ENCODE measurements at places on chromosomes 12 and 14. TPM values are rescaled to one million over a fixed set of nuclear protein-coding genes. Genes with fewer than 3 reads are reported as not detected.

The PRKD1 gene
- not detected for total RNA-seq

- H3K27me3 ChIP-seq, result no peaks in the 10 kb centered on the region
- no peak overlapping the region for H3K4me3 ChIP-seq
- H3K36me3 ChIP-seq, result no peaks in the 10 kb centered on the region
- no peak for DNase-seq
- H3K4me1 ChIP-seq, result no peaks in the 10 kb centered on the region
These were observed 49.8 kb downstream of the CDC42BPB start for GRCh38 chr14:103007555-103007954.

- no peaks in the 10 kb centered on the region for H3K27me3 ChIP-seq
- H3K4me3 ChIP-seq, result no peak overlapping the region
- no peak for DNase-seq
- H3K27ac ChIP-seq, result peak overlapping the region; percentile 62
These were observed 4.1 kb upstream of the KLRG1 start for GRCh38 chr12:8985213-8985754.

- DNase-seq, result peak; percentile 49
- peaks cover 3% of the 10 kb centered on the region for H3K4me1 ChIP-seq
- H3K27me3 ChIP-seq, result no peaks in the 10 kb centered on the region
These were observed 21.1 kb upstream of the TAS2R14 start for GRCh38 chr12:10960211-10960610.

GRCh38 chr12:8697120-8697475 lies 693 bp upstream of the RIMKLB start:
- H3K4me3 ChIP-seq, result peak overlapping the region; percentile 80
- no peaks in the 10 kb centered on the region for H3K36me3 ChIP-seq
- H3K27me3 ChIP-seq, result no peaks in the 10 kb centered on the region
- H3K4me1 ChIP-seq, result peaks cover 7% of the 10 kb centered on the region
- H3K27ac ChIP-seq, result peak overlapping the region; percentile 76

- no peaks in the 10 kb centered on the region for H3K27me3 ChIP-seq
- H3K4me3 ChIP-seq, result no peak overlapping the region
- no peaks in the 10 kb centered on the region for H3K36me3 ChIP-seq
- DNase-seq, result no peak
- no peak overlapping the region for H3K27ac ChIP-seq
These were observed 67.9 kb downstream of the BMP4 start for GRCh38 chr14:53888535-53889386.

- no peak overlapping the region for H3K27ac ChIP-seq
- H3K36me3 ChIP-seq, result no peaks in the 10 kb centered on the region
- no peaks in the 10 kb centered on the region for H3K27me3 ChIP-seq
- H3K4me1 ChIP-seq, result no peaks in the 10 kb centered on the region
- no peak for DNase-seq
These were observed 8.6 kb upstream of the FRMD6 start for GRCh38 chr14:51643140-51643539.

DNA sequence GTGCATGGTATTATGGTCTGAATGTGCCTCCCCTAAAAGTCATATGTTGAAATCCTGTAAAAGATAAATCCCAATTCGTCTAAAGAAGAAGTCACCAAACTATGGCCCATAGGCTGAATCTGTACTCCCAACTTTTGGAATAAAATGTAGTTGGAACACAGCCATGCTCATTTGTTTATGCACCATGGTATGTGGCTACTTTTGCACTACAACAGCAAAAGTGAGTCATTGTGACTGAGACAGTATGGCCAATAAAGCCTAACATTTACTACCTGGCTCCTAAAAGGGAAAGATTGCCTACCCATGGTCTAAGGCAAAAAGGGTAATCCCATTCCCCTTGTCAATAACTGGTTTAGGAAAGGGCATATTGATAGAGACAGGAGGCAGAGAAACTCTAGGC lies 101.8 kb downstream of the LRIG3 start:
- no peak overlapping the region for H3K4me3 ChIP-seq
- H3K36me3 ChIP-seq, result no peaks in the 10 kb centered on the region
- no peak for DNase-seq
- no peak overlapping the region for H3K27ac ChIP-seq

The RAPGEF3 gene
- 0.49 TPM for total RNA-seq

- H3K27ac ChIP-seq, result no peak overlapping the region
- no peaks in the 10 kb centered on the region for H3K27me3 ChIP-seq
- no peaks in the 10 kb centered on the region for H3K36me3 ChIP-seq
- DNase-seq, result no peak
- H3K4me3 ChIP-seq, result no peak overlapping the region
- no peaks in the 10 kb centered on the region for H3K4me1 ChIP-seq
These were observed 41.3 kb downstream of the STK38L start for GRCh38 chr12:27285403-27285802.

- H3K4me1 ChIP-seq, result peaks cover 13% of the 10 kb centered on the region
- H3K27ac ChIP-seq, result no peak overlapping the region
- DNase-seq, result no peak
- H3K36me3 ChIP-seq, result peaks cover 67% of the 10 kb centered on the region
These were observed 21.2 kb downstream of the MAX start for GRCh38 chr14:65080960-65081747.

DNA sequence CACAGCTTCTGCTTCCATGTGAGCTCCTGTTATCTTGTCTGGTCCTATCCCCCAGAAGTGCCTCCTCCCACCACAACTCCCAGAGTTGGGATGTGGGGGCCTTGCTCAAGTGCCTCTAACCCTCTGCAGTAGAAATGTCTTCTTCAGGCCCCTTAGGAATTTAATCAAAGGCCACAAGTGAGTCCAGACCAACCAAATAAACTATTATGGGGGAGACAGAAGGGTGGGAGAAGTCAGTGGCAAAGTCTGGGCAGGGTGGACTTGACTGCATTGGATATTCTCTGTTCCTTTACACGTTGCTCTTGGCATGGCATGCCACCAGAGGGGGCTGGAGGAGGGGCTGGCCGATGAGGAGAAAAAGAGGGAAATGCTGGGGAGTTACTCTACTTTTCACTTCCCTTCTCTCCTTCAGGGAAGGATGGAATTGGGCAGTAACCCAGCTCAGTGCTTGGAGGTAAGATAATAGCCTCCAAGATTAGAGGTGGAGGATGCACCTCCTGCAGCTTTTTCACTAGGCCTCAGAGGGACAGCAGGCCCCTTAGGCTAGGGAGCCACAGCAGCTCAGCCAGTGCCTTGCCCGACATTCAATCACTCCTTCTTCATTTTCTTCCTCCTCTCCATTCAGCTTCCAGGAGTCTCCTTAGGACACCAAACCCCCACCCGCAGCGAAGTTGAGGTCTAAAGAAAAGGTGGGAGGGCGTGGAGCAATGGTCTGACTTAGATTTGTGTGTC lies 1.2 kb upstream of the AP1G2 start:
- H3K4me3 ChIP-seq, result no peak overlapping the region
- H3K27ac ChIP-seq, result no peak overlapping the region
- DNase-seq, result peak; percentile 44
- peaks cover 24% of the 10 kb centered on the region for H3K4me1 ChIP-seq
- peaks cover 17% of the 10 kb centered on the region for H3K36me3 ChIP-seq

The MIPOL1 gene
- not detected for total RNA-seq

GRCh38 chr12:92530706-92531105 lies 172.1 kb upstream of the PLEKHG7 start:
- H3K4me1 ChIP-seq, result peaks cover 3% of the 10 kb centered on the region
- H3K36me3 ChIP-seq, result no peaks in the 10 kb centered on the region
- no peak overlapping the region for H3K4me3 ChIP-seq
- no peak for DNase-seq
- no peaks in the 10 kb centered on the region for H3K27me3 ChIP-seq
- H3K27ac ChIP-seq, result no peak overlapping the region

DNA sequence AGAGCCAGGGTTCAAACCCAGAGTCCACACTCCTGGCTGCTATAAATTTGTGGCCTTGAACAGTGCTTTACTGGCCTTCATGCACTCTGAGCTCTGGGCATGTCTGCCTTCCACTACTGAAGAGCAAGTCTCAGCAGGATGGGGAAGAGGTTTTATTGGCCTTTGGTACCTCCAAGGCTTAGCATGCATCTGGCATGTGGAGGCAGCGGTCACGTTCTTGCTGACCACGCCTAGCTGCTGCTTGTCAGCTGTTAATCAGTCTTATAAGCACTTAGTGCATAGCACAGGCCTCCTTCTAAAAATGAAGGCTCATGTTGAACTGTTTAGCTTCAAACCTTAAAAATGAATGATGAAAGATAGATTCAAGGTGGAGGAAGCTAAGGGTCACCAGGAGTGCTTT lies 177.5 kb downstream of the PELI2 start:
- H3K36me3 ChIP-seq, result peaks cover 2% of the 10 kb centered on the region
- no peaks in the 10 kb centered on the region for H3K27me3 ChIP-seq
- no peak overlapping the region for H3K4me3 ChIP-seq
- H3K4me1 ChIP-seq, result no peaks in the 10 kb centered on the region

DNA sequence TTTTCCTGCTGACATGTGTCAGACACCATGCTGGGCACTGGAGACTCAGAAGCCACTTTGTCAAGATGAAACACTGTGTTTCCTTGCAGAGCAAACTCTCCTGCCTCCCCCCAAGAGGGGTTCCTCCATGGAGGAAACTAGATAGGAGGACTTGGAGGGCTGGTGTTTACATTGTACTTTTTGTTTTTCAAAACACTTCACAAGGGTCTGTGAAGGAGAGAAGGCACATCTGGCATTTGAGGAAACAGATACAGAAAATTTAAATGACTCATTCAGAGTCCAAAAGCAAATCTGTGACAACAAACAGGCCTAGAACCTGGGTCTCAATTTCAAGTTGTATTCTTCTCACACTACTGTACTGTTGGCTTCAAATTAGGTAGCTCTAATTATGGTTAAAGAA lies 6.7 kb upstream of the CDKL1 start:
- H3K36me3 ChIP-seq, result no peaks in the 10 kb centered on the region
- H3K4me1 ChIP-seq, result no peaks in the 10 kb centered on the region
- DNase-seq, result no peak

DNA sequence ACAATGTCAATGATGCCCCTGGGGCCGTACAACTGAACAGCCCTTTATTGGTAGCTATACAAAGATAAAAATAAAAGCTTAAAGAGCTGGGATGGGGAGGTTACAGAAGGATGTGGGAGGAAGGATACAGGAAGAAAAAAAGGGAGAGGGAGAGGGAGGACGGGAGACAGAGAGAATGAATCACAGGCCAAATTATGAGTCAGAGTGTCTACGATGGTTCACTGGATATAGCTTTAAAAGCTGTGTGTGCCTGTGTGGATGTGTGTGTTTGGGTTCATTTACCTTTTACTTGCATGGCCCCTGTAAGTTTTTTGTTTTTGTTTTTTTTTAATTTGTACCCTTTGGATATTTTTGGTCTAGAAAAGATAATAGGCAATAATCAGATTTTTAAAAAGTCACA lies 111.9 kb downstream of the CCDC60 start:
- no peak for DNase-seq
- H3K27ac ChIP-seq, result no peak overlapping the region
- no peaks in the 10 kb centered on the region for H3K27me3 ChIP-seq
- no peaks in the 10 kb centered on the region for H3K36me3 ChIP-seq
- no peaks in the 10 kb centered on the region for H3K4me1 ChIP-seq

GRCh38 chr14:94306047-94306978 lies 13.2 kb upstream of the SERPINA10 start:
- no peak for DNase-seq
- peaks cover 20% of the 10 kb centered on the region for H3K4me1 ChIP-seq
- no peaks in the 10 kb centered on the region for H3K27me3 ChIP-seq
- H3K4me3 ChIP-seq, result no peak overlapping the region

GRCh38 chr14:31968107-31968810 lies 108.8 kb upstream of the ARHGAP5 start:
- H3K4me1 ChIP-seq, result peaks cover 10% of the 10 kb centered on the region
- H3K36me3 ChIP-seq, result no peaks in the 10 kb centered on the region
- no peaks in the 10 kb centered on the region for H3K27me3 ChIP-seq
- H3K27ac ChIP-seq, result no peak overlapping the region

GRCh38 chr14:28754209-28754985 lies 12.2 kb upstream of the FOXG1 start:
- H3K4me1 ChIP-seq, result no peaks in the 10 kb centered on the region
- H3K27ac ChIP-seq, result no peak overlapping the region
- H3K4me3 ChIP-seq, result no peak overlapping the region
- peaks cover 22% of the 10 kb centered on the region for H3K27me3 ChIP-seq

DNA sequence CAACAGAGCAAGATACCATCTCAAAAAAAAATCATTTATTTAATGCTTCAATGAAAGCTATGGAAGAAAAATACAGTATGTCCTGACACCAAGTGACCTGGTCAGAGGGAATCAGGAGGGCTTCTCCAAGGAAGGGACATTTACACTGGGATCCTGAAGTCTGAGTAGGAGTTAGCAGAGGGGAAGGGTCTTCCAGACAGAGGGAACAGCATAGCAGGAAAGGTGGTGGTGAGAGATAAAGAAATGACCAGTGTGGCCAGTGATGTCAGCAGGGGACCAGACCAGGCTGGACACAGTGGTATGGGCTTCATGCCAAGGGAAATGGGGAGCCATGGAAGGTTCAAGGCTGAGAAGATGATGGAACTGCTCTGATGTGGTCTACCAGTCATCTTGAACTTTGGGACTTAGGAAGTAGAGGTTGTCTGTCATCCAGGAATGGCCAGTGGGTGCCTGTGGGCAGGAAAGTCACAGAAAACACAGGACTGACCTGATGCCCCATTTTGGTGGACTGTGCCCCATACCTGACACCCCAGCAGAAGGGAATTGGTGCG lies 7.8 kb upstream of the TCHP start:
- no peaks in the 10 kb centered on the region for H3K27me3 ChIP-seq
- H3K36me3 ChIP-seq, result no peaks in the 10 kb centered on the region
- H3K4me1 ChIP-seq, result peaks cover 50% of the 10 kb centered on the region
- DNase-seq, result no peak
- H3K4me3 ChIP-seq, result no peak overlapping the region
- peak overlapping the region; percentile 4 for H3K27ac ChIP-seq

DNA sequence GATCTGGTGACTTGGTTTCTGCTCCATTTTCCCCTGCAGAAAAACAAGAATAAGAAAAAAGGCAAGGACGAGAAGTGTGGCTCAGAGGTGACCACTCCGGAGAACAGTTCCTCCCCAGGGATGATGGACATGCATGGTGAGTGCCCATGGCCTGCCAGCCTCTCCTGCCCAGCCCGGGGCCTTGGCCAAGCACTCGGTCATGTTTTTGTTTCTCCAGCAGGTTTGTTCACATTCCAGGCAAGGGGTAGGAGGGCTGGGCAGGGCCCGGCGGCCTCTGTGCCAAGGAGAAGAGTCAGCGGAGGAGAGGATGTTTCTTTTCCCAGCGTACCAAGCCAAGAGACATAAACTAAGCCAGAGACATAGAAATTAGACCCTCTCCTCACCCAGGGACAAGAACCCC lies 13.6 kb downstream of the BCL7A start:
- peaks cover 4% of the 10 kb centered on the region for H3K4me1 ChIP-seq
- no peaks in the 10 kb centered on the region for H3K36me3 ChIP-seq
- no peaks in the 10 kb centered on the region for H3K27me3 ChIP-seq
- H3K4me3 ChIP-seq, result no peak overlapping the region
